AG08395 (cell line): ENCODE measurements at places on chromosomes 13 and 19.
A peak's percentile ranks its signal among the peaks of the same experiment; 100 is the strongest.

DNA sequence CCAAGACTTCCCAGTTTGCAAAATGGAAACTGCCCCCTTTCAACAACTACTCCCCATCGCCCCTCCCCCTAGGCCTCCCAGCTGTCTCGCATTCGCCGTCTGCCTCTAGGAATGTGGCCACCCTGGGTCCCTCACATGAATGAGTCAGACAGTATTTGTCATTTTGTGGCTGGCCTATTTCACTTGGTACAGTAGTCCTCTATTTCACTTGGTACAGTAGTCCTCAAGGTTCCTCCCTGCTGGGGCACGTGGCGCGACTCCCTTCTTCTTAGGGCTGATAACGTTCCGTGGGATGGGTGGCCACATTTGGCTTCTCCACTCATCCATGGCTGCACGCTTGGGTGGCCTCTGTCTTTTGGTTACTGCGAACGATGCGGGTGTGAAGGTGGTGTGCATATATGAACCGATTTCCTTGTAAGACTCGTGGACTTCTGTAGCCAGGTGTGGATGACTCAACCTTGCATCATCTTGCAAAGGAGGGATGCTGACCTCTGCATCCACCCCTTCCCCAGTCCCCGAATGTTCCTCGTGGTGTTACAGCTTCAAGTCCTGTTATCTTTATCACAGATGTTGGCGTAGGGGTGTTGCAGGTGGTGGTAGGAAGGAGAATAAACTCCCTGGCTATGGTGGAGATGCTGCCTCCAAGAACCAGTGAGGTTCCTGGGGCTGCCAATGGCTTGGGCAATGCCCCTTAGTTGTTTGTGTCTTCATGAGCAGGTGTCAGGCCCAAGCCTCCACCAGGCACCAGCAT, 112.1 kb upstream of the SOX1 start:
- DNase-seq, result no peak

DNA sequence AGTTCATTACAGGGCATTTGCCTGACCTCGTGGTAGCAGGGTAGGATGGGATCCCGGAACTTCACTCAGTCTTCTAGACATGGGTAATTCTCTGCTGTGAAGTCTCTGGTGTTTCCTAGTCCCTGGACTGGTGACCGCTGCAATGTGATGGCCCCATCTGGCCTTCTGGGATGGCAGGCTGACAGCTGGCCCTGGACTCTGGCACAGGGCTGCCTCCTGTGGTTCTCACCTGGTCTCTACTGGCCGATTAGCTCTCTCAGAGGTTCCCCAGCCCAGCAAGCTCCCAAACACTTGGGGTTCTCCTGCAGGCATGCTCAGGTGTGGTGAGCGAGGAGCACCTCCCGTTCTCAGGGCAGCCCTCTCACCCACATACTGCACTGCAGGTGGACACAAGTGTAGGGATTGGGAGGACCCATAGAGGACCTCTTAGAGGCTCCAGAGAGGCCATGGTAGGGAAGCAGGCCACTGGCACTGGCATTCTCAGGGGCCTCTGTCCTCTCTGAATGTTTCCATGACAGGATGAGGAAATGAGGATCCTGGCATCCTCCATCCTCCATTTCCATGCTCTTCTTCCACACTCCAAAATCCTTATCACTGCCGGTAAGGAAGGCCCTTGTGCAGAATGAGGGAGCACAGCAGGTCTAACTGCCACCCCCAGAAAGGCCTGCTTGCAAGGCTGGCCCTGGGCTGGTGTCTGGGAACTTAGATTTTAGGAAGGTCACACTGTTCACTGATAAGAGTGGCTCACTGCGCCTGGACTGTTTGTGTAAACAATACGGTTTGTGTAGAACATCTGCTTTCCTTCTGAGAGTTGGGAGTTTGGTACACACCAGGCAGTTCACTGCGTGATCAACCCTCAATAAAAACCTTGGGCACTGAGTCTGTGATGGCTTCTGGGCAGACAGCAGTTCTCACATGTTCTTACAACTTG, 31.5 kb upstream of the FARP1 start:
- DNase-seq, result no peak

DNA sequence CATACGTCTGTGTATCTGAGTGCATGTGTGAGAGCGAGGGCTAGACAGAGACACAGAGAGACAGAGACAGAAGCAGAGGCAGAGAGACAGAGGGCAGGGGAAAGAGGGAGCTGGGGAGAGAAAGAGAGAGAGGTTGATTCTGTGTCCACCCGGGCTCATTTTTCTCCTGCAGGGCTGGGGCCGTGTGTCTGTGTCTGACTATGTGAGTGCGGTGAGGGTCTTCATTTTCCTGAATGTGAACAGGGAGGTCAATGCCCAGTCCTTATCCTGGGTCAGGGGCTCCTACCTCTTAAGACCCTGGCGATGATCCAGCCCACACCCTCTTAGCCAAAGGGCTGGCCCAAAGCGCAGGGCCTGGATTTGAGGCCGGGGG, 17.7 kb downstream of the LRRC4B start:
- no peak for DNase-seq

GRCh38 chr19:3404324-3405260, 38.2 kb downstream of the NFIC start:
- peak; percentile 87 for DNase-seq

- no peak for DNase-seq
Measured at GRCh38 chr19:45217193-45217956, 27.8 kb downstream of the EXOC3L2 start.

GRCh38 chr13:46124531-46124966, 19.7 kb upstream of the CPB2 start:
- no peak for DNase-seq

GRCh38 chr19:41548954-41549688, 26.8 kb upstream of the CEACAM21 start:
- DNase-seq, result no peak

- peak; percentile 57 for DNase-seq
Measured at GRCh38 chr13:108961542-108962125, 332.2 kb downstream of the MYO16 start.

- DNase-seq, result no peak
Measured at GRCh38 chr13:45702088-45702487, at the start of gene CBY2. Gene CBY2, plus strand, starts transcription at chr13:45702320. Its CDS starts 71 bp downstream, at chr13:45702391.

GRCh38 chr19:43504426-43505185, at the start of gene PHLDB3:
Gene PHLDB3, minus strand, starts transcription at chr19:43504746. Its CDS starts 628 bp downstream, at chr19:43504118.
- DNase-seq, result no peak

DNA sequence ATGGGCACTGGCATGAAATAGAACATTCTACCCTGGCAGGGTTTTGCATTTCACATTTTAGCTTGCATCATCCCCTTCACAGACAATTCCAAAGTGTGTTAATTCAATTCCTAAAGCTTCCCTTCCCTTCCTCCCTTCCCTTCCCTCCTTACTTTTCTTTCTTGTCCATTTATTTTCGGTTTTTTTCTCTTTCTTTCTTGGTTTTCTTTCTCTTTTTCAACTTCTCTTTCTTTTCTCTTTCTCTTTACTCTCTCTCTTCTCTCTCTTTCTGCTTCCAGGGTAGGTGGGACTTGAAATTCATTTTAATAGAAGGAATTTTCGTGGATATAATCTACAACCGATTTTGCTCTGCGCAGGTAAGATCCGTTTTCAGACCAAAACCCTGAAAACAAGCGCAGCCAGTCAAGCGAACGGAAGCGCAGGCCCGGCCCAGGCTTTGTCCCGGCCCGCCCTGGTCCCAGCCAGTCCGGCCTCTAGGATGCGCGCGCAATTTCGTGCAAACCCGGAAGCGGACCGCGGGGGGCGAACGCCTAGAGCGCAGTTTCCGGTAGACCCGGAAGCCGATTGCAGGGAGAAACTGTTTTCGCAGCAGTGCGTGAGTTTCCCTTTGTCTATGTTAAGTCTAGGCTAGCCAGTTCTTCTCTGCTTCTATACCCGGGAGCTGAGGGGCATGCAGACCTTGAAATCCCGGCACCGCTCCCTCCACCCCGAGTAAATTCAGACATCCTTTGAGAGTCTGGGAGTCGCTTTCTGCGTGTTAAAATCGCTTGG, at the start of gene ZNF528:
ZNF528 (plus strand) TSS at position 540 of the 771 bp plus-strand sequence. CDS start 4,165 bp downstream, outside the sequence.
- DNase-seq, result peak; percentile 99

- DNase-seq, result no peak
Measured at GRCh38 chr19:29782260-29782580, 29.6 kb upstream of the CCNE1 start.

GRCh38 chr19:14004619-14005348, 1.3 kb downstream of the RFX1 start:
- DNase-seq, result peak; percentile 33

DNA sequence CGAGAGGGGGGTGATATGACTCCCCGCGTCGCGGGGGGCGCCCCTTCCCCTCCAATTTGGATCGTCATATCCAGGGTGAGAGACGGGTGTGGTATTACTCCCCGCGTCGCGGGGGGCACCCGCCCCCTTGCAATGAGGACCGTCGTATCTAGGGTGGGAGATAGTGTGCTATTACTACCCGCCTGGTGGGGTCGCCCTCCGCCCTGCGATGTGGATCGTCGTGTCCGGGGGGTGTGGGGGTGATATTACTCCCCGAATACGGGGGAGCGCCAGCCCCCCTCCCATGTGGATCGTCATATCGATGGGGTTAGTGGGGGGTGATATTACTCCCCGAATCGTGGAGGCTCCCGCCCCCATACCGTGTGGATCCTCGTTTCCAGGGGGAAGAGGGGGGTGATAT, 29.2 kb upstream of the RGCC start:
- peak; percentile 15 for DNase-seq

DNA sequence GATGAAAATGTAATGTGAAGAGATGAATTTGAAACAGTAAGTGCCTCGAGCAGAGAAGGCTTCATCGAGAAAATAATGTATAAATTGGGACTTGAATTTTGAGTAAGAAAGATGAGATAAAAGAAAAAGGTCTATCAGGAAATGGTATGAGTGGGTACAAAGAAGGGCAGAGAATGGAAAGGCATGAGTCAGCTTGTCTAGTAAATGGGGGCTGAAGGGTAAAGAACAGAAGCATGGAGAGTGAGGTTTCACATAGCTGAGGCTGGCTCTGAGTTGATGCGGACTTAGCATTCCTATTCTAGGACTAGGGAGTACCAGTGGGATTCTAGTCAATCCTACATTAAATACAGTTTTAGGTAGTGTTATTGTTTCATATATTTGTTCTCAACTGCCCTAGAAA, 85.8 kb downstream of the ZC3H13 start:
- no peak for DNase-seq

DNA sequence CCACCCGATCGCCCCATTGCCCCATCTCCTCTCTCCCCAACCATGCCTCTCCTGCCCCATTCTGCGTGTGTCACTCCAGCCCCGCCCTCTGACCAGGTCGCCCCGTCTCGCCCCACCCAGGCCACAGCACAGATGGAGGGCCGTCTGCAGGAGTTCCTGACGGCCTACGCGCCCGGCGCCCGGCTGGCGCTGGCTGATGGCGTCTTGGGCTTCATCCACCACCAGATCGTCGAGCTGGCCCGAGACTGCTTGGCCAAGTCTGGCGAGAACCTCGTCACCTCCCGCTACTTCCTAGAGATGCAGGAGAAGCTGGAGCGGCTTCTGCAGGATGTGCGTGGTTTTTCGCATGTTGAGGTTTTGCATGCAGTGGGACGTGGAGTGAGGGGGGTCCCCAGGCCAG, 26.2 kb downstream of the MAST3 start:
- no peak for DNase-seq

DNA sequence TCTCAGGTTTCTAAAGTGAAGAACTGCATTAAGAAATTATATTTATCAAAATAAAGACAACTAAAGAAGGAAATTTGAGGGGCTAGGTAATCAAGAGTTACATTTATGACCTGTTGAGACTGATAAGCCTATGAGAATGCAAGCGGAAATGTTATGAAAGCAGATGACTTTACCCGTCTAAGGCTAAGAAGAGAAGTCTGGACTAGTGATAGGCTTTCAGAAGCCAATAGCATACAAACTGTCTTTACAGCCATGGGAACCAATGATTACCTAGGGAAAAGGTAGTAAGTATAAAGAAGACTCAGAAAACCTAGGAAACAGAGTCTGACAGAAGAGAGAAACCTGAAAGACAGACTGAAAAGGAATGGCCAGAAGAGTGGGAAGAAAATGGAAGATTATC, 11.2 kb downstream of the TSC22D1 start:
- DNase-seq, result no peak
